Stimulated activated CD4-positive, alpha-beta T cell treated with anti-CD3 and anti-CD28 coated beads, Interleukin-4, amount 100 ng/mL, for 48 hours (primary cell): ENCODE measurements at places on chromosomes 4 and X.

DNA sequence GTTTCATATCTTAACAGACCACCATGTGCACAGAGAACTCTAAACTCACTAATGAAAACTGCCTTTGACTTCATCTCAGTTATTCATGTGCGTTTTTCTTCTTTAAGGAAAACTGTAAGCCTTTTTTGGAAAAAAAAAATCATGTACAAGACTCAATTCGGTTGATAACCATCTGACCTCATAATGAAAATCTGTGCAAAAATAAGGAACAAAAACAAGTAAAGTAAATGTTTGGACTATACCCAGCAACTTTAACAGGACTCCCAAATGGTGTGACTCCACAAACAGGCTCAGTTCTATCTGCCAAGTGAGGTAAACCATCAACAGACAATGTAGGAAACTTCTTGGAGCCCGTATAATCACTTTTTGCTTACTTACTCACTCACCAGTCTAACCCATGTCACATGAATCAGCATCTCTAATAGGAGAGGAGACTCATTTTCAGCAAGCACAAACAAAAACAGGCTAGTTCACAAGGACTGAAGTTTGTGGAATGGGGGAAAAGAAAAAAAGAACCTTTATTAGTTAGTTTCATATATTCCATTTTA lies 9.3 kb downstream of the APOO start:
- no peak for DNase-seq

GRCh38 chr4:72094059-72094797 lies 62.4 kb downstream of the NPFFR2 start:
- DNase-seq, result no peak

DNA sequence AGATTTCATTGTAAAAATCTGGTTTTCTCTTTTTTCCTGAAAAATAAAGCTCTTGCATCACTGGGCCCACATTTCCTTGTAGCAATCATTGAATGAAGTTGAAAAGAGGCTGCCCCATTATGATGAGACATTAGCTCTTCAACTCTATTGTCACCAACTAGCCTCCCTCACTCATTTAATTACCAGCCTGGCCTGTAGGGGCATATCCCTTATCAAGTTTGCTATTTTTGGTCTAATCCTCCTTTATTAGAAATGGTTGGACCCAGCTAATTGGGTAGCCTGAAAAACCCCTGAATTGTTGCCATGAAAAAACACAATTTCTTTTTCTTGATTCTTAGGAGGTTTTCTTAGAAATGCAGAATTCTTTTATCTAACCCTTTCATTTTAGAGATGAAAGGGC lies 164.6 kb upstream of the CASK start:
- no peak for DNase-seq

DNA sequence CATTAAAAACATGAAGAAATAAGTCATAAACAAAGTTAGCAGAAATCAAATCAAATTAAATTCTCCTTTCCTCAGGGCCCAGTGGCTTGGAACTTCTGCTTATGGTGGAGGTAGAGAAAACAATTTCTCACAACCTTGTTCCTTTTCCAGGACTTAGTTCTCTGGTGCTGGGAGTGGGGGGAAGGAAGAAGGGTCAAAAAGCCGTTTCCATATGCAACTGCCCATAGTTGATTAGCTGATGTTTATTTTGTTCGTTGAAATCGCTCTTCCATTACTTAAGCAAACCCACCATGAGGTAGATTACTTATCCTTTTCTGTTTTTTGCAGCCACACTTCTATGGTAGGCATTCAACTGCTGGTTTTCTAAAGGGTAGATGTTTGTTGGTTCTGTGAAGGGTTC lies 94.2 kb downstream of the ARSJ start:
- DNase-seq, result no peak

DNA sequence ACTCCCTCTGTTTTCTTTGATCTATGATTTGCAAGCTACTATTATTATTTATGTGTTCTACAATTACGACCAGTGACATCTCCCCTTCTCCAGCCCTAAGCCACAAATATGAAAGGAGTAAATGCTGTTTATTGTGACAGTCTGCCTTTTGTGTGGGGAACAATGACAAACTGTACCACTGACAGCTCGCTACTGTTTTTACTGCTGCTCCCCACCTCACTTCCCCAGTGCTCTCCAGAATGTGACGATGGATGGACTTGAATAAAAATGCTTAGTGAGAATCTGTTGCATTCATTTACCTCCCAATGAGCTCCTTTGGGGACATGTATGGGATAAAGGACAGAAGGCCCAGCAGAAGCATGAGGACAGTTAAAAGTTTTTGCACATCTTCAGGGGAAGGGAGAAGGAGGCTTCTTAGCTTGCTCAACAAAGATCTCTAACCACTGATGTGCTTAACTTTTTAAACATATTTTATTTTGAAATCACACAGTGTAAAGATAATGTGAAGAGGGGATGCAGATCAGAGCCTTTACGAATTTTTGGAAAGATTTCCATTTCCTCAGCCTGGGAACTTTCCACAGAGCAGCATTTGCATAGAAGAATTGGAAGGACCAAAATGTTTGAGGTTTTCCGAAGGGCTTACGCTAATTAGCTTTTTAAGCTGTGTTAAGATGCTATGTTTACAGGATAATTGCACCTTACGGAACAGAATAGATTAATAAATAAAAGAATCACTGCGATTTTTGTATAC lies 485.1 kb upstream of the TENM3 start:
- DNase-seq, result no peak

DNA sequence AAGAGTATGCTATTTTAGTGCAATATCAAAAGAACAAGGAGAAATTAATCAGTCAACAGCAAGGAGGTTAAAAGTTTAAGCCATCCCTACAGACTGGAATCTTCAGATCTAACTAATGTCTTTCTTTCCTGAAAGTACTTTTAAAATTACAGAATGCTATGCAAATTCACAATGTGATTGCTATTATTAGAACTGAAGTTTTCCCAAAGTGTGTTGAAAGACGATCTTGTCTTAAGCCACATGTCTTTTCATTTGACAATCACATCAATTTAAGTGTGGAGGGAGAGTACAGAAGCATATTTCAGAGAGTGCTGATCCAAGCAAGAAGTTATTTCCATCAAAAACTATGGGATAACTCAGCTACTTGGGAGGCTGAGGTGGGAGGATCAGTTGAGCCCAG lies 64.7 kb upstream of the TNIP3 start:
- DNase-seq, result no peak

DNA sequence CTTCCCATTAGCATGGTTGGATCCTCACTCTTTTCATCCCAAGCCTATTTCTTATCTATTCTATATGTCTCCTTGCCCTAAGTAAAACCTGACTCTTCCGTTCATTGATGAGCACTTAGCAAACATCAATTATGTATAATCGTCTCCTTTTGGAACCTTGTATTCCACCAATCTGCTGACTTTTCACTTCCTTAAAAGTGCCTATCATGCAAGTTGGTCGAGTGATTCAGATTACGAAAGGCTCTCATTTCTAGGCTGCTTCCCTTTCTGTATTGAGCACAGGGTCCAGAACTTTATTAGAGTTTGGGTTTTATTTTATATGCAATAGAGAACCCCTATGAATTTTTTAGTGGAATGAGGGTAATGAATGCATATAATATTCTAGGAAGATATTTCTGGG lies 27.1 kb upstream of the ALB start:
- no peak for DNase-seq

DNA sequence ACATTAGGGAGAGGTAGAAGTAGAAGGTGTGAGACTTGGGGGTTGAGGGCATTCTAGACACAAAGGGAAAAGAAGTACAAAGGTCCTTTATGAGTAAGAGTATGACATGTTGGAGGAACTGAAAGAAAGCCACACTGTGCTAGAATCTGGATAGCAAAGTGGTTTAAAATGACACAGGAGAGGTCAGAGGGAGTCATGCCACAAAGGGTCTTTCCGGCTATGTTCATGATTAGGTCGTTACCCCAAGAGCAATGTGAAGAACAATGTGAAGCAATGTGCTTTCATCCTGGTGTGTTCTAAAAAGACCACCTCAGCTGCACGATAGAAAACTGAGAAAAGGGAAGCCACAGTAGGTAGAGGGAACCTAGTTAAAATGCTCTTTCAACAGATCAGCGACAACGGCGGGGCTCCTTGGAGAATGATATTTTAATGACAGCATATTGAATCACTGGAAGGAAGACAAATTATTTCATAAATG lies 29.2 kb downstream of the SMIM14 start:
- DNase-seq, result no peak

GRCh38 chrX:38403834-38404233 lies 51.4 kb downstream of the OTC start:
- no peak for DNase-seq

DNA sequence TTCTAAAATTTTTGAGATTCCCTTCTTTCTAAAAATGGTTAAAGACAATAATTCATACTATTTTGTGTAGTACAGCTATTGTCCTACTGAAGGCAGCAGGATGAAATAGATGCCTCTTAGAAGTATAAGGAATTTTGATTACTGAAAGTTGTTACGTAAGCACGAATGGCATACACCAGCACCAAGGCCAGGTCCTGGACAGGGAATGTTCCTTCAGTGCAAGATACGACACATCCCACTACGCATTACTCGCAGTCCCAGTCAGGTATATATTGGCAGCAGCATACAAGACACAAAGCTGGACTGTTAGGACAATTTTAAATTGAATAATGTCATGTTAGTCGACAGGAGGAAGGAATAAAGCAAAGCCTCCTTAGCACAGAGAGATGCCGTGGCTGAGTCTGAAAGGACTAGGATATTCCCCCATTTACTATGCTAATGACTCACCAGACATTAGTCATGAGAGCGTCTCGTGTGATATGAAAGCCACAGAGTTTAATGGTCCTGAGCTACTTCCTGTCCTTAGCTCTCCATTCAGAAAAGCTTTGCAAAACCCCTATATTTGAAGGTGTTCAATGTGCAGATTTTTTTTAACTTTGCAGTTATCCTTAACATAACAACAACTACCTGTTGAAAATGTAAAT lies 504.3 kb downstream of the FAM133A start:
- no peak for DNase-seq

GRCh38 chrX:46200413-46200812 lies 344.8 kb downstream of the ZNF674 start:
- DNase-seq, result no peak

GRCh38 chr4:123559955-123560871 lies 163.6 kb downstream of the SPRY1 start:
- DNase-seq, result no peak

DNA sequence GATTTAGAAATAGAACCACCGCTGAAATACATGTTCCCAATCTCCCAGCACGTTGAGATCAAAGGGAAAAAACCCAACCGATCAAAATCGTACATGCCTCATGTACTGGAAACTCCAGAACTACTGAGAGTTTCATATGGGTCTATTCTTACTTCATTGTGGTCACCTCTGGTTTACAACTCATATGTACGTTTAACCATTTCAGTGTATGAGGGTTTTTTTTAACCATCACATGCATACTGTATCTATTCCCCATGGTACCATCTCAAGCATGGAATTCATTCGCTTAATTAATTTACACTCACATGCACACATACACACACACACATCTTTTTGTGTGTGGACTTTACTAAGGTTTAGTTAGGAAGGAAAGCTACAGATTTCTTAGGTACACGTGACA lies 46.0 kb upstream of the CLNK start:
- no peak for DNase-seq

DNA sequence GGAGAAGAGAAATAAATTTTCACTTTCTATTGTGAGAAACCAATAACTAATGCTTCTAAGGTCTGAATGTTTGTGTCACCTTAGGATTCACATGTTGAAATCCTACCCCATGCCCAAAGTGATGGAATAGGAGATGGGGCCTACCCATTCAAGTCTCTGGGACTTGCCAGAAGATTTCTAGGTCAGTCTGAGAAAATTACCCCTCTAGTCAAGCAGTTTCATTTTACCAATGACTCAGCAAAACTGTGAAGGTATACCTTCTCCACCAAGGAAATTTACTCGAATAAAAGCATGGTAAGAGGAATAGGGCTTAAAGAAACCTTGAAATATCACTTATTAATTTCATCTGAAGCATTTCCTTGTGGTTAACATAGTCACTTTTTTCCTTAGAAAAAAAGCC lies 23.5 kb upstream of the PAPSS1 start:
- no peak for DNase-seq

- no peak for DNase-seq
Observed at GRCh38 chr4:140857111-140857510, 100.9 kb upstream of the TBC1D9 start.

GRCh38 chrX:13074297-13075262 lies 30.2 kb upstream of the FAM9C start:
- no peak for DNase-seq

- DNase-seq, result no peak
Observed at GRCh38 chr4:53076374-53076958, 214.3 kb downstream of the RASL11B start.

DNA sequence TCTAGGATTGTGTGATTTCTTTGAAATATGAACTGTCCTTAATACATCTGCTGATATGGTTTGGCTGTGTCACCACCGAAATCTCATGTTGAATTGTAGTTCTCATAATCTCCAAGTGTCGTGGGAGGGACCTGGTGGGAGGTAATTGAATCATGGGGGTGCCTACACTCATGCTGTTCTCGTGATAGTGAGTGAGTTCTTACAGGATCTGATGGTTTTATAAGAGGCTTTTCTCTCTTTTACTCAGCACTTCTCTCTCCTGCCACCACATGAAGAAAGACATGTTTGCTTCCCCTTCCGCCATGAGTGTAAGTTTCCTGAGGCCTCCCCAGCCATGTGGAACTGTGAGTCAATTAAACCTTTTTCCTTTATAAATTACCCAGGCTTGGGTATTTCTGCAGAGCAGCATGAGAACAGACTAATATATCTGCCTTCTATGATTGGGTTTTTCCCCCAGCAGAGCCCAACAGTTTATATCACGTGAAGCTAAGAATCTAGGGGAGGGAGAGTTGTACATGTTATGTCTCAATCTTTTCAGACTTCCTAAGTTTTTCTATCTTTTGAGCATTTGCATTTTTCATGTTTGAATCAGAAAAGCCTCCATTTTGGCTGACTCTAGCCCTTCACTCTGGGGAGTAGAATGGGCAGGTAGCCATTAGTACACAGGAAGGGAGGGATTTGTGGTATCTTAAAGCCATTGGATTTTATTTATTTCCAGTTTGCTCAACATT lies 58.9 kb downstream of the PLAC1 start:
- DNase-seq, result no peak

GRCh38 chr4:99248714-99249113 lies 29.7 kb upstream of the ADH6 start:
- no peak for DNase-seq

GRCh38 chrX:119121341-119121740 lies 6.3 kb downstream of the KIAA1210 start:
- no peak for DNase-seq

GRCh38 chr4:25088093-25088952 lies 57.6 kb upstream of the LGI2 start:
- no peak for DNase-seq

DNA sequence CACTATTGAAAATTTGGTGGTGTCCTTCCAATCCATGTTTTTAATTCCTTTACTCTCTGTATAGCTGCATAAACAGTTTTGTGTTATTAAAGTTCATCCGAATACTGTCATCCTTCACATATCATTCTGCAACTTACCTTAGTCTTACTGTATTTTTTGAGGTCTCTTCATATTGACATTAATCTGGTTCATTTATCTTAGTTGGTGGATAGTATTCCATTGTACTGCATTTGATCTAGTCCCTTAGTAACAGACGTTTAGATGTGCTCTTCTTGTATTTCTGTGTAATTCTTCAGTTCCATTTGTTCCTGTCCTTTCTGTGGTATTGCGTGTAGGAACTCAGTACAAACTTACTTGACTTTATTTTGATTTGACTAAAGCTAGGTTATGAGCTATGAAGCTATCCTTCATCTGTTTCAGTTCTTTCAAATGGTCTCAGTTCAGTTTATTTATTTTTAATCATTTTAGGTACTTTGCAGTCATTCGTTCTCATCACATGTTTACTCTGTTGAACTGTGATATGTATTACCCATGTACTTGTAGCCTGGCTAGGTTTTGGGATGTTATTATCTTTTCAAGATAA lies 41.3 kb downstream of the RAPGEF2 start:
- DNase-seq, result no peak
